Left cardiac atrium (tissue), 4 donors: ENCODE measurements at places on chromosomes 6 and 20. TPM values are rescaled to one million over a fixed set of nuclear protein-coding genes. Genes with fewer than 3 reads are reported as not detected.

ASIP gene
- 1.2 TPM for total RNA-seq

ADTRP gene
- 0.21 TPM for total RNA-seq

EEF1A2 gene
- total RNA-seq, result 679 TPM

TBXT gene
- total RNA-seq, result not detected

FKBP1A gene
- total RNA-seq, result 154 TPM

TRIM31 gene
- not detected for total RNA-seq

ULBP1 gene
- 0.08 TPM for total RNA-seq

APOBEC2 gene
- 103 TPM for total RNA-seq

LST1 gene
- 9.4 TPM for total RNA-seq

NFATC2 gene
- 7.0 TPM for total RNA-seq

TMEM244 gene
- not detected for total RNA-seq

SLC22A1 gene
- 1.1 TPM for total RNA-seq

DNA sequence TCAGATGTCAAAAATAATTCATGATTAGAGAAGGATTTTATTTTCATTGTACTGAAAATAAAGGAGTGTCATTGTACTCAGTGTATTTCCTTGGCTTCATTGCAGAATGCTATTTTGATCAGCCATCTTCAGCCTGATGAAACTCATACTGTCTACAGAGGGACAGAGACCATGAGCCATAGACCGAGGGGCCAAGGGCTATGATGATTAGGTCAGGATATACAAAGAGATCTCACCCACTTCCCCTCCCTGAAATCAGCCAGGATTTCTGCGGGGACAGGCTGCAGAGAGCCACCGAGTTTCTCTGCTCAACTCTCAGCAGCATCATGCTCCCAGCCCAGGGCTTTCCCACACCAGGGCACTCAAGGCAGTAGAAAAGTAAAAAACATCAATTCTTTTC lies 47.0 kb downstream of the ALDH8A1 start:
- DNase-seq, result no peak

GRCh38 chr6:54266400-54266923 lies 41.8 kb upstream of the TINAG start:
- no peak for DNase-seq

DNA sequence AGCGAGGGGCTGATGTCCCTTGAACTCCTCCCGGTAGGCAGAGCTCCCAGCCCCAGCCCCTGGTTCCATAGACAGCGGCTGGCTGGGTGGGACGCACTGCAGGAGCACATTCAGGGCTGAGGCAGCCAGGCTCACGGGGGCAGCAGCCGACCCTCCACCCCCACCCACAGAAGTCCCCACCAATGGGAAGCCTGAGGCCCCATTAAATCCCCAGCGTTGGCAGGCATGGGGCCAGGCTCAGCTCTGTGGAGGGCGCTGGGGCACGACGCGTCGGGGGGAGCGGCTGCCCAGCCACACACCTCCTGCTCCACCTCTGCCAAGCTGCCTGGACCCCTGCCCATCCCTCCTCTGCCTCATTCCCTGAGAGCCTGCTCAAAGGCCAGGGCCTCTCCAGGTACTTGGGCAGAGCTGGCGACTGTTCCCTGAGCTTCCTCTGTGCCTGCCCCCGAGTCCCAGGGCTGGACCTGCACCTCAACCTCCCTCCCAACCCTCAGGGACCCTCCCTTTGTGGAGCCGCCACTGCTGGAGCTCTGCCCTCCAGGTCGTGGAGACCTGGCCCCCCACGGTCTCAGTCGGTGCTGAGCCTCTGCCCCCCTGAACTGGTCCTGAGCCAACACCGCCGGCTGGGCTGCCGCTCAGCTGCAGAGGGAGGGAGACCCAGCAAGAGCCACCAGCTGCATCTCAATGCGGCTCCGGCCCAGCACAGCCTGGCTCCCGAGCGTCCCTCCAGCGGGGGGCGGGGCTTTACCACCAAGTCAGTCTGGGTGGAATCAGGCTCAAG lies 9.1 kb downstream of the CHRNA4 start:
- DNase-seq, result peak; percentile 48

- DNase-seq, result no peak
Observed at GRCh38 chr6:4907602-4908001, 96.2 kb downstream of the RPP40 start.

- DNase-seq, result no peak
Observed at GRCh38 chr6:31639449-31639861, 13.0 kb downstream of the BAG6 start.

DNA sequence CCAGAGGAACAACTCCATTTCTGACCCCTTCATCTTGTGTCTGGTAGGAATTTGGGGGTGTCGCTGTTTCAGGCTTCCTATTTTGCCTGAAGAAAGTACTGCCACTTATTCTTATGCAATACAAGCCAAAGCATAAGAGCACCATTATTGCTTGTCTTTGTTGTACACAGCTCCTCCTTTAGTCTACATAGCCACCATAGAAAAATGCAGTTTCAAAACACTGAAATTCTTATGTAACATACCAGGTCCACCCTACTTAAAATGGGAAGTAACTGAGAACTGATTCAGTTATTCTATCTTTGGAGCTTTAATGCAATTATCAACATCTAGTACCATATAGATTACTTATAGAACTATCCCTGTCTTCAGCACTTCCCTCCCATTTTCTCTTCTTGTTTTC lies 255.5 kb downstream of the ARHGAP18 start:
- no peak for DNase-seq

GRCh38 chr6:114651611-114652010 lies 308.8 kb upstream of the HS3ST5 start:
- no peak for DNase-seq

DNA sequence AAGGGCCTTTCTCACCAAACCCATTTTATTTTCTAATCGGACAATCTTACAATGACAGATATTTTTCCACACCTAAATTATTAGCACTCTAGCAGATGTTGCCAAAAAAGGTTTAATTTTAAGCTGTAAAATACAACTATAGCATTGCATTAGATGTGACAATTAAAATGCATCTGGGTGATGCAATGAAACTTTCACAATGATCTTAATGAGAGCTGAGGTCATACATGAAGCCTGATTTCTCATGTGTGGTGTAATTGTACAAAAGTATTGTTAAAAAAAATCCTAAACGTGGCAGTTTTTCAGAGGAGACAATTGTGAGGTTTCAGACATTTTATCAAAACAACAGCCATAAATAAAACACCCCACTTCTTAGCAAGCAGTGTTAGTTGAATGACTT lies 606.0 kb downstream of the HDGFL1 start:
- DNase-seq, result no peak

DNA sequence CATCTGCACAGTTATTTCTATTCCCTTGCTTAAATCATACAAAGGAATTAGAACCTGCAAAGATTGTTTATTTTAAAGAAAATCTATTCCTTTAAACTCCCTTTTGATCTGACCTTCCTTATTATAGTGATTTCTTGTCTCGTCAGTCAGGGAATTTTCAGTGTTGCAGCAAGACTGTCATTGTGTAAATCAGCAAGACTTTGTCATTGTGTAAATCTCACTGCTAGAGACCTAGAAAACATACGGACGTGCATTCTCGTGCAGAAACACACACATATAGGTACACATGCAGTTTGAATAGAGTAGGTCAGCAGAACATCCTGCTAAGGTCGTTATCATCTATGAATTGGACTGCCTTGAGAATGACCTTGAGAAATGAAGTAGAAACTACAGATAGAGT lies 6.2 kb upstream of the SGK1 start:
- DNase-seq, result no peak

GRCh38 chr20:39871013-39871412 lies 818.0 kb downstream of the MAFB start:
- DNase-seq, result no peak

DNA sequence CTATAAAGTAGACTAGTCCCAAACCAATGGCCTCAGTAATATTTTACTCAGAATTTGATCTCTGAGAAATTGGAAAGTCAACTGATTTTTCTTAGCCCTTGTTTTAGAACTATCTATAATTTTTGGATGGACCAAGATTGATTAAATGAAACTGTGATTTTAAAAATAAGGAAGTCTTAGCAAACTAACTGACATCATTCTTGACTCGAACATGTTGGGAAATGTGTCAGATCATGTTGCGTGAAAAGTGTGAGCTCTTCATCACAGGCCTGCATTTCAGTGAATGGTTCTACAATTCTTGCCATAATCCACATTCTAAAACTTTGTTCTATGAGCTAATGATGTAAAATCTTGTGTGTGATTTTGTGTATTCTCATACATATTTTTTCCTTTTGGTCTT lies 11.0 kb downstream of the TNFAIP3 start:
- DNase-seq, result no peak

DNA sequence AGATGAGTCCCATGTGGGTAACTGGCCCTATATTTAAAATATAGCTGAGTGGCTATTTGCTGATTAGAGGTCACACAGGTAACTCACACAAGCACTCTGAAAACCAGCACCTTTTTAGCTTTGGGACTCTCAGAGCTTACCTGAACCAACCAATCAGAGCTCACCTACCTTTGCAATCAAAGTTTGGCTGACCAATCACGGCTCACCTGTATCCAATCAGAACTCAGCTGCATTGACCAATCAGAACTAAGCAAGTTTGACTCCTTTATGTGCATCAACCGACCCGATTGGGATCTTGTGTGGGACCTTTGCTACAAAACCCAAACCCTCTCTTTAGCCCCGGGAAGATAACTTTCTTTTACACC lies 106.8 kb upstream of the NXT1 start:
- no peak for DNase-seq

DNA sequence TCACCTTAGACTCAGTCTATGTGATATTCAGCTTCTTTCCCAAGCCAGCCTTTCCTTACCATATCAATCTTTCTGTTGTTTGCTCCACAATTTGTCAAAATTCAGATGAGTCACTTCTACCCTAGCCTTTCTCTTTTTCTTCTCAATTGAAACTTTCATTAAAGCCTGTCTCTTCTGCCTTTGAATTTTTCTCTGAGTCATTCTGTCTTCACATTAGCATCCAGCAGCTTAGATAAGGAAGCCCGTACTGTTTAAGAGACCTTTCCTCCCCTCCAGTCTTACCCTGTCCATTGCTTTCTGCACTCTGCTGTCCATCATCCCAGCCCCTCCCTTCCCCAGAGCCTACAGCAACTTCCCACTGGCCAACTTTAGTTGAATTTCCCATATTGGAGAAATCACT lies 34.9 kb upstream of the RALGAPA2 start:
- no peak for DNase-seq

DNA sequence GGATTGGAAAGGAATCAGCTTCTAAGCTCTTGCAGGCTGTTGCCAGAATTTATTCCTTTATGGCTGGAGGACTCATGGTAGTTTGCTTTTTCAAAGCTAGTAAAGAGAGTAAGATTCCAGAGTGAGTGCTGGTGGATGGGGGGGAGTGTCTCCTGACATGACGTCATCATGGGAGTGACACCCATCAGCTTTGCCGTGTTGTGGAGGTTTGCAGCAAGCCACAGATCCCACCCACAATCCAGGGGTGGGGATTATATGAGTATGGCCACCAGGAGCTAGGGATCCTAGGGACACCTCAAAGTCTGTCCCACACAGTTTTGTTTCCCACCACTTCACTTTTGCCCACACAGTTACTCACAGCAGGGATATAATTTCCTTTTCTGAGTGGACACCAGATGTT lies 28.7 kb upstream of the PMEPA1 start:
- DNase-seq, result no peak

DNA sequence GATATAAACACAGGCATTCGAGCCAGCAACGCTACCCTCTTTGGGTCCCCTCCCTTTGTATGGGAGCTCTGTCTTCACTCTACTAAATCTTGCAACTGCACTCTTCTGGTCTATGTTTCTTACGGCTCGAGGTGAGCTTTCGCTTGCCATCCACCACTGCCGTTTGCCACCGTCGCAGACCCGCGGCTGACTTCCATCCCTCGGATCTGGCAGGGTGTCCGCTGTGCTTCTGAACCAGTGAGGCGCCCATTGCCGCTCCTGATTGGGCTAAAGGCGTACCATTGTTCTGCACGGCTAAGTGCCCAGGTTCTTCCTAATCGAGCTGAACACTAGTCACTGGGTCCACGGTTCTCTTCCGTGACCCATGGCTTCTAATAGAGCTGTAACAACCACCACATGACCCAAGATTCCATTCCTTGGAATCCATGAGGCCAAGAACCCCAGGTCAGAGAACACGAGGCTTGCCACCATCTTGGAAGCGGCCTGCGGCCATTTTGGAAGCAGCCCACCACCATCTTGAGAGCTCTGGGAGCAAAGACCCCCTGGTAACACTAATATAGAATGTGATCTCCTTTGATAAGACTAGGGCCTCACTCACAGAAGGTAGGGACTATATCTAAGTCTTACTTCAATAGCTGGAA lies 973 bp downstream of the UBD start:
- no peak for DNase-seq
